ENCODE measurements at places on chromosomes 16 and 17.

DNA sequence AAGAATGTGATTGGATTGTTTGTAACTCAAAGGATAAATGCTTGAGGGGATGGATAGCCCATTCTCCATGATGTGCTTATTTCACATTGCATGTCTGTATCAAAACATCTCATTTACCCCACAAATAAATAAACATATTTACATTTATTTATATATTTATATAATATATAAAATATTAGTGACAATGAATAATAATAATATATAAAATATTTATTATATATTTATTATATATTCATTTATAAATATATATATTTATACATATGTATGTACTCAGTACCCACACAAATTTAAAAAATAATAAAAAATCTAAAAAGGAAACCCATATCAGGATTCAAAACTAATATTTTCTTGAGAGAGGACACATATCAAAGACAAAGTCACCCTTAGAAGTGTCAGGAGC lies 429.9 kb downstream of the KCNJ2 start:
- DNase-seq: no peak

- no peak for DNase-seq
Measured at GRCh38 chr17:65446043-65446442, 115.4 kb downstream of the AXIN2 start.

GRCh38 chr17:18850679-18851078 lies 7.3 kb upstream of the PRPSAP2 start:
- DNase-seq: no peak

DNA sequence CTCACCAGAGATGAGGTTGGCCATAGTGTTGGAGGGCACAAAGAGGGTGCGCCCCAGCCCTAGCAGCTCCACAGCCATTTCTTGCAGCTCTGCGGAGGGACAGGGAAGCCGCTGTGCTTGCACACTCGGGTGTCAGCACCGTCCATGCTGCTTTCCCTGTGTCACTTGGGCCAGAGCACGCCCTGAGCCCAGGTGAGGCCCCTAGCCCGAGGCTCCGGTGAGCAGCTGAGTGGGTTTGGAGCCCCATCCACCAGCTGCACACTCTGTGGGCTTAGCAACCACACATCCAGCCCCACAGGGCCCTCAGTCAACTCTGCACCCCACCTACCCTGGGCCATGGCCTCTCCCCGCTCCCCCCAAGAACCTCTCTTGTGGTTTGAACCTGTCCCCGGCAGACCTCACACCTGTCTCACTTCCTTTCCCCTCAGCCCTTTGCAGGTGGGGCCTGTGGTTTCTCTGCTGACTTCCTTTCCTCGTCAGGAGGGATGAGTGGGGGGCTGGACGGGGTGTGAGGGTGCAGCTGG lies 20.7 kb downstream of the TMEM235 start:
- DNase-seq: no peak

DNA sequence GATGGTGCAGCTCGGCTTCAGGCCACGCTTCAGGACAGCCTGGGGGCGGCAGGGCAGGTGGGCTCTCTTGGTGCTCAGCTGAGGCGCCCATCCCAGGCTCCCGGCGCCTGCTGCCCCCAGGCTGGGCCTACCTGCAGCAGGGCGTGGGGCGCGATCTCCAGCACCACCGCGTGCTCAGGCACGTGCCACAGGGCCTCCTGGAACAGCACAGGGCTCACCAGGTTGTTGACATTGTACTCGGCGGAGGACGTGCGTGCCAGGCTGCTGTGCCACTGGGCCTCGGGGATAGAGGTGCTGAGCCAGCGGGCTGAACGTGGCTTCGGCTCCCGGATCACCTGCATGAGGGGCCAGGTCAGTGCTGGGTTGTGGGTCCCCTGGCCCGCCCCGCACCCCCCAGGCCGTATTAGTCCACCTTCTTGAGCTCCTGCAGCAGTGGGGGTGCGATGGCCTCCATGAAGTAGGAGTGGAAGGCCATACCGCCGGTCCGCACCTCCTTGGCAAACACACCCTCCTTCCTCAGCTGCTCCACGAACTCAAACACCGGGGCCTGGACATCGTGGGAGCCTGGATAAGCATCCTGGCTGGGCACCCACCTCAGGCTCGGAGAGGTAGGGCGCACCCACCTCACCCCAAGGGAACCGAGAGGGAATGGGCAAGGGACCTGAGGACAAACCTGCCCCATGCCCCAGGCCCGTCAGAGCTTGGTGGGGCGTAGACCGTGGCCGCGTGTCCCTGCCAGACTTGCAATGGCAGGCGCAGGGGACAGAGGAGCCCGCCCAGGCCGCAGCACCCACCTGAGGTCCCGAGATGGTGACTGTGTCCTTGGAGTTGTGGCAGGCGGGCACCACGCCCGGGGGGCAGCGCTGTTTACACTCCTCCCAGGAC lies 9.0 kb downstream of the FASN start:
- DNase-seq: no peak

Data from AG20443 (cell line).